ENCODE measurements at places on chromosomes 7 and 10. TPM values are rescaled to one million over a fixed set of nuclear protein-coding genes. Genes with fewer than 3 reads are reported as not detected.

DNA sequence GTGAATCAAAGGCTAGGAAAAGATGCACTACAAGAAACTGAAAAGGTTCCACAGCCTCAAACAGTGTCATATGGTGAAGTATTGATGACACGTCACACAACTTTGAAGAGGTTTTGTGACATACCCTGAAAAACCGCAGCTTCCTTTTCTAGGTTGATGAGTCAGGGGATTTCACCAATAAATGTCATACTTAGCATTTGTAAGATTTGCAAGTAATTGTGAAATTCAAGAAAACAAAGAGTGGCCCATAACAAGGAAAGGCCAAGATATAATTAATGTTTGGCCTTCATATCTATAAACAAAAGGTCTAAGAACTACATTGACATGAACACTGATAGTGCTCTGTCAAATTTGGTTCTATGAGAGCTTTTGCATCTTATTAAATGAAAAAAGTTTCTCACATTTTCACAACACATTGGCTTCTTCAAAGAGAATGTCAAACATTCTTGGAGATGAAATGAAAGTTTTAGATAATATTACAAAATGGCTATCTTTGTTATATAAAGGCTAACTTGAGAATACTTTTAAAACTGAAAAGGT lies 62.0 kb upstream of the NAMPT start:
- DNase-seq: peak; percentile 97

GRCh38 chr7:78368771-78369170 lies 570.2 kb downstream of the PHTF2 start:
- DNase-seq: no peak

DNA sequence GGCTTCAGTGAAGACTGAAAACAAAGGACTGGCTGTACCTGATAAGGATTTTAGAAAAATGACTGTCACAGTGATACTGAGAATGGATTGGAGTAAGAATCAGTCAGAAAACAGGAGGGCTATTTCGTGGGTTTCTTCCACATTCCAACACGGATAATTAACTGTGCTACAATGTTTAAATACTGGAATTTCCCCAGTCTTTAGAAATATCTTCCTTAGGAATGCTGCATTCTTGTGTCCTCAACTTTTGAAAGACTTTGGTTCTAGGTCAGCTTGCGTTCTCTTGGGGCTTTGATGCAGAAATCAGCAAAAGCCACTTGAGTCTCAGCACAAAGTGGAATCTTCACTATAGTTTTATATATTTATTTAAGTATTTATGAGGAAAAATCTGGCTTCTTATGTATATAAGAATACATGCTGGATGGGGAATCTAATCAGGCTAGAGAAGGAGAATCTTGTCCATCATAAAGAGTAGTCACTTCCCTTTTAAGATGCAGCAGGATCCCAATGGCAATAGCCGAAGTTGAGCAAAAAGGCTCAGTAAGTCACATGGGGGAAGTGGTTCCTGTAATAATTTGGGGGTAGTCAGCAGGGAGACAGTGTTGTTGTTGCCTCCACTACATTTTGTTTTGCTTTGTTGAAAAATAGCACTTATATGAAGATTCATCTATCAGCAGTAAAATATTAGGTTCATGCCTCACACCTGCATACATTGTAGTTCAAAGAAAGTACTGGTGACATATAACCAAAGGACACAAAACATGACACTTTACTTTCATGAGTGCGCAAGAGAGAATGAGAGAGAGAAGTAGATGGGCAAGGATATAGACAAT lies 86.0 kb downstream of the CH25H start:
- no peak for DNase-seq

DNA sequence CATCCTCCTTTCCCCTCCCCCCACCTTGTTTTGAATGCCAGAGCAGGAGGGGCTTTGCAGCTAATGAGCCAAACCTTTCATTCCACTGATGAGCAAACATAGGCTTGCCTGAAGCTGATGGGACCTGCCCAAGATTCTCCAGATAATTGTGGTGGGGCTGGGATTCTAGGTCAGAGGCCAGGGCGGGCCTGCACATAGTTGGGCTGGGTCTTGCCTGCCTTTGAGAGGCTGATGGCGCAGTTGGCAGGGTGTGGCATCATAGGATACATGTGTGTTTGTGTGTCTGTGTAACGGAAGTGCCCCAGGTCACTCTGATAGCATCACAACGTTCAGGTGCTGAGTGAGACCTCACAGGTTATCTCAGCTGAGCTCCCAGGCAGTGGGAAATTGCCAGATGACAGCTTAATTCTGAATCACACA lies 22.9 kb downstream of the BTBD16 start:
- DNase-seq: no peak

- no peak for DNase-seq
Observed at GRCh38 chr7:43117095-43117494, 4.6 kb downstream of the HECW1 start.

- DNase-seq: no peak
Observed at GRCh38 chr7:1562597-1563051, 6.6 kb upstream of the TMEM184A start.

GRCh38 chr7:87482115-87482514 lies 6.6 kb upstream of the ABCB4 start:
- no peak for DNase-seq

DNA sequence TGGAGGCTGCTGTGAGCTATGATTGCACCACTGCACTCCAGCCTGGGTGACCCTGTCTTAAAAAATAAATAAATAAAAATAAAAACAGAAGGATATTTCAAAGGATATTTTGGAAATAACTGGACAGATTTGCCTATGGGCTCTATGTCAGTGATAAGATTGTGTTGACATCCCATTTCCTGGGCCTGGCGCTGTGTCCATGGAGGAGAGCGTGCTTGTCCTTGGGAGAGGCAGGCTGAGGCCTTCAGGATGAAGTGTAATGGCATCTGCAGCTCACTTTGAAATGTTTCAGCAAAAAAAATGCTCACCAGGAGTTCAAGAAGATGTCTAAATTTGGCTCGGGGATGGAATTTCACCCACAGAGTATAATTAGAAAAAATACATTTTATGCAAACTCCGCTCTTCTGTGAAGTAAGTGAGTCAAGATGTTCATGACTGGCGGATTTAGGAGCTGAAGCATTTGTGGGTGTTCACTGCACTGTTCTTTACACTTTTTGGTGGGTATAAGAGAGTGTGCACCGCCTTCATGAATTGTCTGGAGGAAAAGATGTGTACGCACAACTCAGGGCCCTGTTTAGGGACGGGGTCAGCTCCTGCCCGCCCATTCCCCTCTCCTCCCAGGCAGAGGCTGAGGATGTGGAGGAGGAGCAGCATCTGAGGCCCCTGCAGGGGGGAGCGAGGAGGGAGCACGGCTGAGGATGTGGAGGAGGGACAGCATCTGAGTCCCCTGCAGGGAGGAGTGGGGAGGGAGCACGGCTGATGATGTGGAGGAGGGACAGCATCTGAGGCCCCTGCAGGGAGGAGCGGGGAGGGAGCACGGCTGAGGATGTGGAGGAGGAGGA lies 18.5 kb upstream of the FOXL3 start:
- DNase-seq: no peak

DNA sequence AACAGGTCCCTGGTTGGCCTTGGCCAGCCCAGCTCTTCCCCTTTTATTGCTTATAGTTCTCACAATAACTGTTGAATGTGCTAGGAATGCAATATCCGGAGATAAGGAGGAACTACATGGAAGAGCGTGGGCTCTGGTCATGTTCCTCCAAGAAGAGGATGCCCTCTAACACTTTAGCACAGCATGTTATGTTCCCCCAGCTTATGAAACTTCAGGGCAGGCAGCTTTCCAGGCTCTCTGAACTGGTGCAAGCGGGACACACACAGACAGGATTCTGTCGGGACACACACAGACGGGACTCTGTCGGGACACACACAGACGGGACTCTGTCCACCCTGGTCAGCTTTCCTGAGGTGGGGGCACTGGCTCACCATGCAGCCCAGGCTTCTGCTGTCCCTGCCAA lies 141.6 kb downstream of the PKD1L1 start:
- no peak for DNase-seq

- no peak for DNase-seq
Observed at GRCh38 chr7:134798155-134798554, 18.7 kb downstream of the CALD1 start.

DNA sequence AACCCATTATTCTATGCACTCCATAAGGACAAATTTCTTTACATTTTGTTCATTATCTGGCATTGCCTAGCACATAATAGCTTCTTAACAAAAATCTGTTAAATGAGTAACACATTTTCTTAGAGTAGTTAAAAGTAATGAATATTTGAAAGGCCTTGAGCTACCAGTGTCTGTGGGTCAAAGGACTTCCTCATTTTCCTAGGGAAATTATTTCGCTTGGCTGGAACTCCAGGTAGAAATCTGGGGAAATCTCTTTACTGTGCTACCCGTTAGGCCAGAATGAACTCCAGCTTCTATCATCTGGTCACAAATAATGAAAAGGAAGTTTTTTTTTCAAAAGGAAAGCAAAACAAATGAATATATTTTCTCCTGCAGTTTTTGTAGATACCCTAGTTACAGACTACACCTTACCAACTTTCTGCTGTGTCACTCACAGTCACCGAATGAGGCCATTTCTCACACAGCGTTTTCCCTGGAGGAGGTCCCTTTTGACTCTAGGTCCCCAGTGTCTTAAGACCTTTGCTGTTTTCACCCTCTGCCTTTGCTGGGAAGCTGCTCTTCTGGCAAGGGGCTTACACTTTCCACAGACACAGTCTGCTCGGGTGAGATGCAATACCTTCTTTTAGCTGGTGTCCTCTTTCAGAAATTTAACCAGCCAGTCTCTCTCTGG lies 1.6 kb downstream of the SAMD9L start:
- DNase-seq: peak; percentile 1

- DNase-seq: peak; percentile 17
Observed at GRCh38 chr7:149071641-149072437, 18.7 kb downstream of the ZNF786 start.

GRCh38 chr7:2060701-2061100 lies 172.0 kb downstream of the MAD1L1 start:
- DNase-seq: no peak

- DNase-seq: no peak
Observed at GRCh38 chr7:93739424-93739823, 151.1 kb downstream of the TFPI2 start.

DNA sequence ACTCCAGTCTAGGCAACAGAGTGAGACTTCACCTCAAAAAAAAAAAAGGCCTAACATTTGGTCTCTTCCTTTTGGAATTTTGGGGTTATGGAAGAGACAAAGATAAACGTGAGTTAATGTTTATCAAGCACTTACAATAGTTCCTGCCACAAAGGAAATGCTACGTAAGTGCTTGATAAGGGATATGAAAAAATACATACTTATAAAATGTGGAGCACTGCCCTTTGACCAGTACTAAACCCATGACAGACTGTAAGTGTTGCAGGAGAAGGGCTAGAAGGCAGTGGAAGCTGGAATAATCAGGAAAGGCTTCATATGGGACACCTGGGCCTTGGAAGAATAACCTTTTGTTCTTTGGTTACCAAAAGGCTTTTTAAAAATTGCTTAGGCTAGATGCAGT lies 25.5 kb downstream of the TMEM248 start:
- no peak for DNase-seq

DNA sequence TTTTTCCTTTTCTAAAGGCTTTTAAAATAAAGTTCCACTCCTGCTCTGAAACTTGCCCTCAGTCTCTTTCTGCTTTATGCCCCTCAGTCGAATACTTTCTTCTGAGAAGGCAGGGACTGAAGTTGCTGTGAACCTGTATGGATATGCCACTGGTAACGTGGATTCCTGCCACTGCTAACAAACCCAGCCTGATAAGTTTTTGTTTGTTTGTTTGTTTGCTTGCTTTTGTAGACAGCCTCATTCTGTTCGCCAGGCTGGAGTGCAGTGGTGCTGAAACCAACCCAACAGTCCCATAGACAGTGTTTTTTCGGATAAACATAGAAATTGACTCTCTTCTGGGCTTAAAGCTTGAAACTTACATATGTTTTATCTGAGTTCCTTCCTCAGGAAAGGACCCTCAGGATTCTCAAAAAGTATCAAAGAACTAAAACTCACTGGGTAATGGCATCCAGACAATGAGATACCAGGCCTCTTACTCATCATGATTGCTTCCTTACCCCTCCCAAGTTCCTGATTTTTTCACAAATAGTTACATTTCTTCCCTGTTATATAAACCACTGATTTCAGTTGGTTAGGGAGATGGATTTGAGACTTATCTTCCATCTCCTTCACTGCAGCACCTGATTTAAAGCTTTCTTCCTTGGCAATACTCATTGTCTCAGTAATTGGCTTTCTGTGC lies 273.6 kb downstream of the SDHAF3 start:
- no peak for DNase-seq

DNA sequence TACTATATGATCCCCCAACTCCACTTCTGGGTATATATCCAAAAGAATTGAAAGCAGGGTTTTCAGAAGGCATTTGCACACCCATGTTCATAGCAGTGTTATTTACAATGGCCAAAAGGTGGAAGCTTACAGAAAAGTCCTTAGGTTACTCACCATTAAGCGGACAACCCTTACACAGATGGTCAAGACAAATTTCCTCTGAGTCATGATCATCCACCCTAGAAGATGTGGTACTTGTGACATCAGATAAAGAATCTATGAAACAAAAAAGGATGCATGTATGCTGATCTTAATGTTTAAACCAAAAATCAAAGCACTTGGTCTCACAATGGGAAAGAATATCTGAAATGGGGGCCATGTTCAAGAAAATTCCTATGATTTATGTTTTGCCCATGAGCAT lies 31.1 kb downstream of the ZC3HAV1 start:
- DNase-seq: no peak

DNA sequence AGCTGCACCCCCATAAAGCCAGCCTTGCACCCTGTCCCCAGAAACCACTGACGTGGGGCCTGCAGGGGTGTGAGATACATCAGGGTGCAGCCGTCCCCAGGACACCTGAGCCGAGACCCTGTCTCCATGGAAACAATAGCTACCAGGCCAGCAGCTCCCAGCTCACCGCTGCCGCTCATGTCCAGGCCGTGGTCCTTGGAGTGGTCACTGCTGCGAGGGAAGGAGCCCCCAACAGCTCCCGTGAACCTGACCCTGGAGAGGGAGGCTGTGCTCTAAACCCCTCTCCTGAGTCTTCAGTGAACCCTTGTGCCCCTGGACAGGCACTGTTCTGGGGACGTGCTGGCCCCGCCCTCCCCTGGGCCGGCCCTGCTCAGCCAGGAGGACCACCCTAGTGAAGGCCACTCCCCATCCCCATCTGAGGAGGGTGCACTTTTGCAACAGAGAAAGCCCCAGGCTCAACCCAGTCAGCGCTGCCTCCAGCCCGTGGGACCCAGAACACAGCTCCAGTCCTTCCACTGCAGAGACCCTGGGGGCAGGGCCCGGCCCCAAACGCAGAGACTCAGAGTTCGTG lies 19.6 kb upstream of the INPP5A start:
- DNase-seq: no peak

Gene RGR
- not detected for total RNA-seq

Gene OLAH
- total RNA-seq: 0.40 TPM

Gene SSC4D
- total RNA-seq: 0.37 TPM

Gene PHYHIPL
- total RNA-seq: not detected

Gene WASHC2C
- 35.0 TPM for total RNA-seq

Gene CARD11
- 0.05 TPM for total RNA-seq

Gene FAM13C
- total RNA-seq: 0.10 TPM

Gene KCTD7
- 8.7 TPM for total RNA-seq

Gene FAS
- total RNA-seq: 20.3 TPM

Gene KIAA1549
- total RNA-seq: 7.5 TPM

Gene AFAP1L2
- total RNA-seq: 0.06 TPM

Gene ANKRD22
- total RNA-seq: not detected

Measured in NCI-H460 (cell line).